ENCODE measurements at places on chromosomes 12 and 14.

GRCh38 chr12:104684884-104685283 is 228.1 kb downstream of the CHST11 start:
- no peak for DNase-seq

DNA sequence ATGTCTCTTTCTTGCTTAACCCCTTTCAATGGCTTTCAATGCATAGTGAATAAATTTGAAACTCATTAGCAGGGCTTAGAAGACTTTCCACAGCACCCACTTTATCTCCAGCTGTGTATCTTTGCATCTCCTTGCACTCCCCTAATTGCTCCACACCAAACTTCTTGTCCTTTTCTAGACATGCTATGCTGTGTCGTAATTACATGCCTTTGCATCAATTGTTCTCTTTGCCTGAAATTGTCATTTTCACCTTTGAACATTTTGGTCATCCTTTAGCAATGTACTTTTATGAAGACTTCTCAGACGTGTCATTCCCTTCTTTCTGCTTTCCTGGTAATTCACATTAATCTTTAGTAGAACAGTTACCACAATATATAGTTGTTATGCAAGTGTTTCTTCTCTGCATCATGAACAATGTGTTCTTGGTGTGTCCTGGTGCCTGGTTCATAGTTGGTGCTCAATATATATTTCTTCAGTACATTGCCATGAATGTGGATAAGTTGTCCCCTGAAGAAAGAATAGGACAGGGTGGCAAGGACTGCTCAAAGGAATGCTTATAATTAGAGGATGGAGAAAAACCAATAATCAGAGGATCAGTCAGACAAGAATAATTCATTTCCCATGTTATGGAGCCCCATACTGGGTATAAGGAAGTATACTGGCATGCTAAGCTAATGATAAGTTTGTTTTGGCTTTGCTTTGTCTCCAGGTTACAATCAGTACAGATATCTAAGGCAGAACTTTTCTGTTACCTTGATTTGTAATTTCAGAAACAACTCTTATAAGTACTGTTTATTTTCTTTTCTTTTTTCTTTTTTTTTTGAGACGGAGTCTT is 27.2 kb downstream of the ARF6 start:
- no peak for DNase-seq

GRCh38 chr12:39930101-39930500 is 175.8 kb downstream of the SLC2A13 start:
- DNase-seq, result no peak

GRCh38 chr12:56300644-56301464 is 724 bp upstream of the CS start:
- DNase-seq, result no peak

DNA sequence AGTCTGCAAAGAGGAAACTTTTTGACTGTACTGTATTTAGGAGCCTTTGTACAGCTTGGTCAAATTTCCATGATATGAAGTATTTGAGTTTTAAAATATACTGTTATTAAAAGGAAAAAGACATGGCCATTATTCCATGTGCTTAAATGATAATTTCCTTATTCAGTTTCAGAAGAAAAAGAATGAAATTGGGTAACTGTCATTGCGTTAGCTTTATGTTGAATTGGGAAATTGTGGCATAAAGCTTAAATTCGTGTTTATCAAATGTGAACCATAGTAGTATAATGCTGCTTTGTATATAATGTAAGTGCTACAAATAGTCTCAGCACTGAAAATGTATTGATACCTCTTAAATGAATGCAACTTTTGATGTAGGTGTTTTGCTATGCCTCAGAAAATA is 64.9 kb downstream of the ETNK1 start:
- no peak for DNase-seq

DNA sequence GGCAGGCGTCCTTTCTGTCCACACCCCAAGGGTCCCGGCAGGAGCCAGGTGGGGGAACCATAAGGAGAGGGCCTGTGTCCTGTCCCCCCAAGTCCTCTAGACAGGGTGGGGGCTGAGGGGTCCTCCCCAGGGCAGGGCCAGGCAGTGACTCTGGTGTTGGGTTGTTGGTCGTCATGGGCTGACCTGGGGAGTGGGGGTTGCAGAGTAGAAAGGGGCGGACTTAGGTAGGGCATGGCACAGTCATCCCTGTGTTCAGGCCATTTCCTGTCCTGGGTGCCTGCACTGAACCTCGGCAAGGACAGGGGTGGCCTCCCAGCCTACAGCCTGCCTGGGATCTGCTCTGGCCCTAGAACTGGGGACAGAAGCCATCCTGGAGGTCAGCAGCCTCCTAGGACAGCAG is 356.2 kb downstream of the TMEM121 start:
- no peak for DNase-seq

All from pons (tissue), 1 donor.